ENCODE measurements at places on chromosomes 6 and 20.

- no peak for DNase-seq
Observed at GRCh38 chr6:165617528-165617927, 45.5 kb downstream of the PDE10A start.

GRCh38 chr6:44042261-44042988, 84.8 kb downstream of the MRPL14 start:
- DNase-seq: no peak

- no peak for DNase-seq
Observed at GRCh38 chr6:30287139-30287538, 39.6 kb upstream of the TRIM39 start.

GRCh38 chr6:3965071-3965718, 113.7 kb downstream of the FAM217A start:
- DNase-seq: no peak

DNA sequence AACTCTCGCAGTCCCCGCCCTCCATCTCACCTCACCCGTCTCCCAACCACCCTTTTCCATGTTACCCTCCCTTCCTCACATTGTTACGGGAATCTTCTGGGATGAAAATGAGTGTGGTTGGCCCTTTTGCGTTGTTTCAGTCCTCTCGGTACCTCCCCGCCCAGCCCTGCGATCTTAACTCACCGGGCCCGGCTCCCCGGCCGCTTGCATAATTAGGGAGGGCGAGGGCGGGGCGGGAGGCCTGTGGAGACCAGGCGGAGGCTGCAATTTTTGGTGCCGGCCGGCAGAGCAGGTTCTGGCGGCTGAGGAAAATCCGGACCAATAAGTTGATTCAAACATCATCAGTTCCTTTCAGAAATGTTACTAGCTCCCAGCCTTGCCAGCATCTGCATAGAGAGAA, 25.2 kb downstream of the TFAP2B start:
- no peak for DNase-seq

- no peak for DNase-seq
Observed at GRCh38 chr20:23582293-23582692, 14.0 kb upstream of the CST9L start.

Data from T follicular helper cell (primary cell).